ENCODE measurements at places on chromosomes 6 and 20. TPM values are rescaled to one million over a fixed set of nuclear protein-coding genes. Genes with fewer than 3 reads are reported as not detected.

GRCh38 chr6:163659803-163660202 lies 245.3 kb downstream of the QKI start:
- DNase-seq: no peak
- H3K27ac ChIP-seq: no peak overlapping the region
- H3K4me3 ChIP-seq: no peak overlapping the region

Gene C6orf132
- 5.3 TPM for total RNA-seq

Gene PNISR
- total RNA-seq: 41.9 TPM

DNA sequence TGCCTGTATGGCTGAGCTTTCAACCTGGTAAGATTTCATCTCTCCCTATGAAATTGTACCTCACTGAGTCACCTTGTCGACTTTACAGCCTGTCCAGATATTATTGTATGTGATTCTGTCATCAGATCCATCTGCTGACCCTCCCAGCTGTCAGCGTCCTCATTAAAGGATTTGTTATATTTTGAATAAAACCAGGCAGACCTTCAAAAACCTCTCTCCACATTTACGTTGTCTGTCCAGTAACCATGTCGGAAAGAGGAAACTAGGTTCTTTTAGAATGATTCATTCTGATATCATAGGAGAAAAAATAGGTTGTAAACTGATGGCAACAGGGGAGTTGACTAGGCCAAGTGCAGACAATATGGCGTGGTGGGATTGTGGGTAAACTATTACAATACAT lies 38.5 kb downstream of the TSPYL4 start:
- H3K27me3 ChIP-seq: no peaks in the 10 kb centered on the region
- H3K36me3 ChIP-seq: no peaks in the 10 kb centered on the region
- H3K27ac ChIP-seq: peak overlapping the region; percentile 68

DNA sequence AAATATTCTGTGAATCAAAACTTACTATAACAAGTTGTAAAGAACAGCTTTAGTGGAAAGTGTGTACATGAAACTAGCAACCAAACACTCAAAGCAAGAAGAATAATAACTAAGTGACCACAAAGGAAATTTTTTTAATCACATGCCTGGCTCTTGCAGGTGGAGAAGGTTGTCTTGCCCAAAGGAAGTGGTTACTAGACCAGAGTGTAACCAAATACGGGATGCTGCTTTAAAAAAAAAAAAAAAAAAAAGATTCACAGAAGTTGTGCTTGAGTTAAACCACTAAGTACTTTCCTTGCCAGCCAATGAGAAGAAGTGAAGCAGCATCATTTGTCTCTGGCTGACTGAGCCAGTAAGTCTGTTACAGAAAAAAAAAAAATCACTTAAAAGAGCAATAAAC lies 19.1 kb upstream of the HLA-DQB1 start:
- H3K4me3 ChIP-seq: no peak overlapping the region
- H3K4me1 ChIP-seq: no peaks in the 10 kb centered on the region
- peaks cover 7% of the 10 kb centered on the region for H3K27me3 ChIP-seq

DNA sequence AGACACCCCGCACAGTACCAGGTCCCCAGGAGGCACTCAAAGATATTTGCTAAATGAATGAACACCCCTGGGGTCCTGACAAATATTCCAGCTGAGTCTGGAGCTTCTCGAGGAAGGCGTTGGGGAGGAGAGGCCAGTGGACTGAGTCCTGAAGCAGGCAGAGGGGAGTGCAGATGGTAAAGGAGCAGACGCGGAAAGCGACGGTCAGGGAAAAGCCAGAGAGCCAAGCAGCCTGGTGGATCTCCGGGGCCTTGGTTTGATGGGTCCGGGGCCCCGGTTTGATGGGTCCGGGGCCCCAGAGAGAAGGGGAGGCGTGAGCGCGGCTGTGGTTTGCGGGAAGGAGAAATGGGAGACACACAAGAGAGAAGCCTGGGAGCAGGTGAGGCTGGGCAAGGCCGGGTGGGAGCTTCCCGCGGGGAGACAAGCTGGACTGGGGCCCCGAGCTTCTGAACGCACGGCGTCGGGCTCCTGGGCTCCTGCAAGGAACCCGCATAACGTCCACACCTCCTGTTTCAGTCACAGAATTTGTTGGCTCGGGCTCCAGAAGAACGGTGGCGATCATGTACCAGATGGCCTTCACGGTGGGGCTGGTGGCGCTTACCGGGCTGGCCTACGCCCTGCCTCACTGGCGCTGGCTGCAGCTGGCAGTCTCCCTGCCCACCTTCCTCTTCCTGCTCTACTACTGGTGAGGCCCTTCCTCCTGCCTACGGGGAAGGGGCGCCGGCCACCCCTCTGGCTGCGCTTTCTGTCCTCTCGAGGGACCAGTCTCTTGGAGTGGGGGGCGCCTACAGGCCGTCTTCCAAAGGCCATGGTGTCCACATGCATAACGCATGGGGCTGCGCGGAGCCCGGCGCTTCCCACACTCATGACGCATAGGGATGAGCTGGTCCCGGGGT lies 12.1 kb downstream of the SLC22A1 start:
- H3K27ac ChIP-seq: no peak overlapping the region
- H3K4me3 ChIP-seq: no peak overlapping the region
- no peak for DNase-seq
- H3K4me1 ChIP-seq: peaks cover 29% of the 10 kb centered on the region
- peaks cover 6% of the 10 kb centered on the region for H3K27me3 ChIP-seq

Gene LTB
- total RNA-seq: not detected

DNA sequence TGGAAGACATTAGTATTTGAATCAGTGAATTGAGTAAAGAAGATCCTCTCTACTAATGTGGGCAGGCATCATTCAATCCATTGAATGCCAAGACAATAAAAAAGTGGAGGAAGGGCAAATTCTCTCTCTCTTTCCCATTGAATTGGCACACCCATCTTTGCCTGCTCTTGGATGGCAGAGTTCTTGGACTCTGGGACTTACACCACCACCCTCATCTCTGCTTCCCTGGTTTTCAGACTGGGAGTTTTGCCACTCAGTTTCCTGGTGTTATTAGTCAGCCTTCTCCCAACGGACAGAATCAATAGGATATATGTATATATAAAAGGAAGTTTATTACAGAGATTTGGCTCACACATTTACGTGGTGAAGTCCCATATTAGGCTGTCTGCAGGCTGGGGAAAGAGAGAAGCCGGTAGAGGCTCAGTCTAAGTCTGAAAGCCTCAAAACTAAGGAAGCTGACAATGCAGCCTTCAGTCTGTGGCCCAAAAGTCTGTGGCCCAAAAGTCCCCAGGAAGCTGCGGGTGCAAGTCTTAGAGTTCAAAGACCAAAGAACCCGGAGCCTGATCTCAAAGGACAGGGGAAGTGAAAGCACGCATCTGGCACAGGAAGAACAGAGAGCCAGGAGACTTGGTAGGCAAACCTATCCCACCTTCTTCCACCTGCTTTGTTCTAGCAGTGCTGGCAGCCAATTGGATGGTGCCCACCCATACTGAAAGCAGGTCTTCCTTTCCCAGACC lies 64.4 kb downstream of the SMPDL3A start:
- no peak overlapping the region for H3K4me3 ChIP-seq
- no peaks in the 10 kb centered on the region for H3K36me3 ChIP-seq
- H3K4me1 ChIP-seq: no peaks in the 10 kb centered on the region
- no peak overlapping the region for H3K27ac ChIP-seq
- no peak for DNase-seq
- peaks cover 7% of the 10 kb centered on the region for H3K27me3 ChIP-seq

- H3K27ac ChIP-seq: no peak overlapping the region
- DNase-seq: no peak
- H3K36me3 ChIP-seq: peaks cover 16% of the 10 kb centered on the region
- H3K4me1 ChIP-seq: peaks cover 23% of the 10 kb centered on the region
- H3K27me3 ChIP-seq: peaks cover 14% of the 10 kb centered on the region
Observed at GRCh38 chr6:109486068-109486467, 3.0 kb upstream of the ZBTB24 start.

DNA sequence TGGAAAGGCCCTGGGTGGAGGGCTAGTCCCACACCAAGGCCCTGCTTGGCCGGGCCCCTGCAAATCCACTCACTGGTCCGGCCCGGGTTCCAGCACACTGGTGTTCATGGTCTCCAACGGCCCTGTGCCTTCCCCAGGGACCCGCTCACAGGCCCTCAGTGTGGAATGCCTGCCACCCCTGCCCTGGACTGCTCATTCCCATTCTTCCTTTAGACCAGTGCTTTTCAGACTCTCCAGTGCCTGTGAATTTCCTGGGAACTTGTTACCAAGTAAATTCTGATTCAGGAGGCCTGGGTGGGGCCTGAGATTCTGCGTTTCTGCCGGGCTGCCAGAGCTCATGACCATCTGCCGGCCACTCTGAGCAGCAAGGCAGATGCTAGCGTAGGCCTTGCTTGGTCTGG lies 5.7 kb upstream of the PXDC1 start:
- H3K36me3 ChIP-seq: no peaks in the 10 kb centered on the region
- H3K27ac ChIP-seq: no peak overlapping the region
- DNase-seq: no peak
- H3K4me1 ChIP-seq: peaks cover 54% of the 10 kb centered on the region

DNA sequence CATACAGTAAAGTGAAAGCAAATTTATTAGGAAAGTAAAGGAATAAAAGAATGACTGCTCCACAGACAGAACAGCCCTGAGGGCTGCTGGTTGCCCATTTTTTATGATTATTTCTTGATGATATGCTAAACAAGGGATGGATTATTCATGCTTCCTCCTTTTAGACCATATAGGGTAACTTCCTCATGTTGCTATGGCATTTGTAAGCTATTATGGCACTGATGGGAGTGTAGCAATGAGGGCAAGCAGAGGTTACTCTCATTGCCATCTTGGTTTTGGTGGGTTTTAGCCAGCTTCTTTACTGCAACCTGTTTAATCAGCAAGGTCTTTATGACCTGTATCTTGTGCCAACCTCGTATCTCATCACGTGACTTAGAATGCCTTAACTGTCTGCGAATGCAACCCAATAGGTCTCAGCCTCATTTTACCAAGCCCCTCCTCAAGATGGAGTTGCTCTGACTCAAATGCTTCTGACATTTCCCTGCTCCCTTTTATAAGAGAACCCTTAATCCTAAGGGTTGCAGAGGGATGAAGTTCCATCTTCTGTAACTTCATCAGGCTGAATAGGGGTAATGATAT lies 280.1 kb upstream of the RGS17 start:
- H3K27me3 ChIP-seq: peaks cover under 1% of the 10 kb centered on the region
- H3K36me3 ChIP-seq: no peaks in the 10 kb centered on the region
- no peak overlapping the region for H3K4me3 ChIP-seq
- DNase-seq: no peak
- no peak overlapping the region for H3K27ac ChIP-seq
- no peaks in the 10 kb centered on the region for H3K4me1 ChIP-seq

DNA sequence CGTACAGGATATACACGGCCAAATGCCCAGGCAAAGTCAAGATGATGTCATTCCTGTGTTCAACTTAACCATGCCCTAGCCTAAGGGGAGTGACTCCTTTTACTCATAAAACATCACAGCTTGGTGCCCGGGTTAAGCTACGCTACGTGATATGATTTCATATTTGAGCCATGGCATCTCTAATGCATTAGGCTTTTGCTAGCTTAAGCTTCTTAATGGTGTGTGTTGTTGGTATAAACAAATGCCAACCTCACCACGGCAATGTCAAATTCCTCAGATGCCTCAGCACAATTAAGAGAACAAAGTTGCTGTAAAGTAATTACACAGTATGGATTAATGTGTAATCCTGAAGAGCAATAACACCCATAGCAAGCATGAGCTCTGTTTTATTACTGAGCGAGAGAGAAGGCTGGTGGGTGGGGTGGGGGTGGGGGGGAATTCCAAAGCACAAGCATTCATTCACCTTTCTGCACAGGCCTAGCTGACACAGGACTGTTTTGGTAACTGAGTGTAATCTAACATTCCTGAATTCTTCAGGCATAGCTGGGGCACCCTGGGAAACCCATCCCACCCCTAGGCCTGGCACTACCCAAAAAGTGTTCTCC lies 44.7 kb upstream of the CNKSR3 start:
- H3K4me3 ChIP-seq: no peak overlapping the region
- H3K27me3 ChIP-seq: peaks cover 19% of the 10 kb centered on the region
- DNase-seq: peak; percentile 57
- H3K4me1 ChIP-seq: peaks cover 11% of the 10 kb centered on the region
- peak overlapping the region; percentile 36 for H3K27ac ChIP-seq
- no peaks in the 10 kb centered on the region for H3K36me3 ChIP-seq

GRCh38 chr6:157313531-157314467 lies 9.5 kb downstream of the TMEM242 start:
- no peak overlapping the region for H3K4me3 ChIP-seq
- no peaks in the 10 kb centered on the region for H3K27me3 ChIP-seq
- H3K27ac ChIP-seq: no peak overlapping the region

Gene BRPF3
- 28.4 TPM for total RNA-seq

GRCh38 chr6:156599366-156599765 lies 177.8 kb upstream of the ARID1B start:
- H3K27ac ChIP-seq: no peak overlapping the region
- H3K36me3 ChIP-seq: no peaks in the 10 kb centered on the region
- peaks cover 6% of the 10 kb centered on the region for H3K4me1 ChIP-seq
- peaks cover 13% of the 10 kb centered on the region for H3K27me3 ChIP-seq

DNA sequence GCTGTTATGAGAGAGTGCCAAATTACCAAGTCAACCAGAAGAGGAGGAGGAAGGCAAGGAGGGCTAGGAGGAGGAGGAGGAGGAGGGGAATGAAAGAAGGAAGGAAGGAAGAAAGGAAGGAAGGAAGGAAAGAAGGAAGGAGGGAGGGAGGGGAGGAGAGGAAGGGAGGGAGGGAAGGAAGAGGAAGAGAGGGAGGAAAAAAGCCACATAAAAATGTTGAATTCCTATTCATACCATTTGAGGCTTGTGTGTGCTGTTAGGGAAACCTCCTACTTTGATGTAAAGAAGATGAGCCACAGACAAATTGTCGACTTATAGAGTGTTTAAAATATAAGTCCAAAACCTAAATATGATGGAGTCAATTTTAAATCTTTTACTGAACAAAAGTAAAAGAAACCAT lies 65.3 kb upstream of the MYLIP start:
- no peak overlapping the region for H3K4me3 ChIP-seq
- H3K36me3 ChIP-seq: no peaks in the 10 kb centered on the region
- H3K4me1 ChIP-seq: no peaks in the 10 kb centered on the region
- DNase-seq: no peak
- H3K27me3 ChIP-seq: peaks cover 4% of the 10 kb centered on the region

GRCh38 chr20:41654884-41655283 lies 36.7 kb upstream of the CHD6 start:
- H3K4me1 ChIP-seq: no peaks in the 10 kb centered on the region
- peaks cover 26% of the 10 kb centered on the region for H3K27me3 ChIP-seq
- DNase-seq: no peak
- no peak overlapping the region for H3K27ac ChIP-seq
